MM.1S (cell line): ENCODE measurements at places on chromosomes 2 and 18.

- H3K4me1 ChIP-seq = 0 out of 2 replicates have a peak, but pooled peaks cover 16% of the 10 kb centered on the region
- H3K27ac ChIP-seq = peak overlapping the region; percentile 90
- 0 out of 2 replicates have a peak, but pooled peaks cover 4% of the 10 kb centered on the region for H3K36me3 ChIP-seq
- peak overlapping the region; percentile 99 for H3K4me3 ChIP-seq
These were observed 621 bp downstream of the TXNL1 start for GRCh38 chr18:56637711-56638231.

GRCh38 chr2:67930156-67930555 is 132.6 kb downstream of the C1D start:
- DNase-seq = no peak
- no peaks in the 10 kb centered on the region for H3K36me3 ChIP-seq
- H3K4me1 ChIP-seq = no peaks in the 10 kb centered on the region
- no peaks in the 10 kb centered on the region for H3K27me3 ChIP-seq
- H3K27ac ChIP-seq = no peak overlapping the region

DNA sequence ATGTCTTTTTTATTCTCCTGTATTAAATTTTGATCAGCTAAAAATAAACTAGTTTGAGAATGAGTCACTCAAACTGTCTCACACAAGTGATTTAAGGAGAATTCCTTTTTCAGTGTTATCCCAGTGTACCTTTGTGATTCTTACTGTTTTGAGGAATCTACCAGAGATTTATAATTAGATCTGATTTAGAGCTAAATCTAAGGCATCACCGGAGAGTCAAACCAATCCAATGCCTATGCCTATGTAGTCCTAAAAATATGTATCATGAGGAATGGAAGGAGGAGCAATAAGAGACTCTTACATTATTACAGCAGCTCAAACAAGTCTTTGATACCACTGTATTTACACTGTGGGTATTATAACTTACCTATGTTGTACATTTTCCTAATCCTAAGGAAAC is 63.4 kb upstream of the CYP20A1 start:
- no peak overlapping the region for H3K27ac ChIP-seq
- H3K27me3 ChIP-seq = no peaks in the 10 kb centered on the region
- H3K4me3 ChIP-seq = no peak overlapping the region

GRCh38 chr2:147025646-147026585 is 818.9 kb upstream of the ACVR2A start:
- no peak overlapping the region for H3K27ac ChIP-seq
- H3K27me3 ChIP-seq = no peaks in the 10 kb centered on the region
- no peaks in the 10 kb centered on the region for H3K4me1 ChIP-seq
- no peaks in the 10 kb centered on the region for H3K36me3 ChIP-seq
- H3K4me3 ChIP-seq = no peak overlapping the region
- DNase-seq = no peak

- DNase-seq = no peak
- H3K27me3 ChIP-seq = no peaks in the 10 kb centered on the region
- no peaks in the 10 kb centered on the region for H3K4me1 ChIP-seq
These were observed 70.1 kb downstream of the TSHZ1 start for GRCh38 chr18:75280427-75281280.

GRCh38 chr2:218962859-218963492 is 3.5 kb downstream of the CDK5R2 start:
- H3K36me3 ChIP-seq = no peaks in the 10 kb centered on the region
- no peak overlapping the region for H3K27ac ChIP-seq
- H3K27me3 ChIP-seq = peaks cover 67% of the 10 kb centered on the region
- DNase-seq = peak; percentile 52
- H3K4me1 ChIP-seq = no peaks in the 10 kb centered on the region

- peak; percentile 70 for DNase-seq
- H3K4me1 ChIP-seq = no peaks in the 10 kb centered on the region
- no peak overlapping the region for H3K27ac ChIP-seq
- H3K36me3 ChIP-seq = no peaks in the 10 kb centered on the region
These were observed 3.7 kb upstream of the BCL2L11 start for GRCh38 chr2:111116843-111117597.

DNA sequence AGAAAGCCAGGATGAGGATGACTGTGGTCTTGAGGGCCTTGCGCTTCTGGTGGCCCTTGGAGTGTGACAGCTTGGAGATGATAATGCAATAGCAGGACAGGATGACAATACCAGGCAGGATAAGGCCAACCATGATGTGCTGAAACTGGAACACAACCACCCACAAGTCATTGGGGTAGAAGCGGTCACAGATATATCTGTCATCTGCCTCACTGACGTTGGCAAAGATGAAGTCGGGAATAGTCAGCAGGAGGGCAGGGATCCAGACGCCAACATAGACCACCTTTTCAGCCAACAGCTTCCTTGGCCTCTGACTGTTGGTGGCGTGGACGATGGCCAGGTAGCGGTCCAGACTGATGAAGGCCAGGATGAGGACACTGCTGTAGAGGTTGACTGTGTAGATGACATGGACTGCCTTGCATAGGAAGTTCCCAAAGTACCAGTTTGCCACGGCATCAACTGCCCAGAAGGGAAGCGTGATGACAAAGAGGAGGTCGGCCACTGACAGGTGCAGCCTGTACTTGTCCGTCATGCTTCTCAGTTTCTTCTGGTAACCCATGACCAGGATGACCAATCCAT is 2.7 kb downstream of the CXCR4 start:
- H3K4me3 ChIP-seq = no peak overlapping the region
- DNase-seq = no peak
- H3K36me3 ChIP-seq = peaks cover 19% of the 10 kb centered on the region
- H3K27me3 ChIP-seq = peaks cover 21% of the 10 kb centered on the region
- peaks cover 12% of the 10 kb centered on the region for H3K4me1 ChIP-seq
